ENCODE measurements at places on chromosomes 2 and 18.

DNA sequence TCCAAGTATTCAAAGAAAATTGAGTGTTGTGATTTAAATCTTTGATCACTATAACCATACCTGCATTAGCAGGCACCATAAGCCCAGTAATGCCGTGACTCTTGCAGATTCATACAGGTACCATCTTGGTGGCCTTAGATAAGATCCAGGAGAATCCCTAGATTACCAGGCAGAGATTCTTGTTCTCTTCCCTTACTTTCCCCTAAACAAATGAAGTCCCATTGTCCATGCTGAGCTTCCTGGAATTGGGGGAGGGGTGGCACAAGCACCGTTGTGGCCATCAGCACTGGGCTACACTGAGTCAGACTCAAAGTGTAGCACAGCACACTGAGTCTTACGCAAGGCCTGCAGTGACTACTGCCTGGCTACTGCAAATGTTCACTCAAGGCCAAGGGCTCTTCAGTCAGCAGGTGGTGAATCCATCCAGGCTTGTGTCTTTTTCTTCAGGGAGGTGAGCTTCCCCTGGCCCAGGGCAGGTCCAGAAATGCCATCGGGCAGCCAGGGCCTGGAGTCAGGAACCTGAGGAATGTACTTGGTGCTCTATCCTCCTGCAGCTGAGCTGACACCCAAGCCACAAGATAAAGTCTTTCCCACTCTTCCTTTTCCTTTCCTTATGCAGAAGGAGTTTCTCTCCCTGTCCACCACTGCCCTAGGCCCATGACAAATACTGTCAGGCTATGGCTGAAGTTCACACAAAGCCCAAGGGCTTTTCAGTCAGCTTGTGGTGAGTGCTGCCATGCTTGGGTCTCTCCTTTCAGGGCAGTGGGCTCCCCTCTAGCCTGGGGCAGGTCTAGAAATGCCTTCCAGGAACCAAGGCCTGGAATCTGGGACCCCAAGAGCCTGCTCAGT is 52.6 kb downstream of the CD28 start:
- DNase-seq: no peak

DNA sequence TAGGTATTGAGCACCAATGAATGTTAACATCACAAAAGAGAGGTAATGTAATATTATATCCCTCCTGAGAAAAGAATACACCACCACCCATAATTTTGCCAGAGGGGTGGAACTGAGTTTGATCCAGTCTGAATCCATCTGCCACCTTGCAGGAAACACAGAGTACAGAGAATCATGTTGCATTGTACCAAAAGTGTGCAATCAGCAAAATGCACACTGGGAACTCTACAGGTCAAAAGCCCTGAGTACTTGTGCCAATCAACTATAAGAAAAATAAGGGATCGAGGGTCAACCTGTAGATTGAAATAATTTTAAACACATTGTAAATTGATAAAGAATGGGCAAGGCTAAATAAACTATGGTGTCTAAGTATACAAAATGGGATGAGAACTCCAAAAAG is 141.5 kb downstream of the KCNH7 start:
- no peak for DNase-seq

DNA sequence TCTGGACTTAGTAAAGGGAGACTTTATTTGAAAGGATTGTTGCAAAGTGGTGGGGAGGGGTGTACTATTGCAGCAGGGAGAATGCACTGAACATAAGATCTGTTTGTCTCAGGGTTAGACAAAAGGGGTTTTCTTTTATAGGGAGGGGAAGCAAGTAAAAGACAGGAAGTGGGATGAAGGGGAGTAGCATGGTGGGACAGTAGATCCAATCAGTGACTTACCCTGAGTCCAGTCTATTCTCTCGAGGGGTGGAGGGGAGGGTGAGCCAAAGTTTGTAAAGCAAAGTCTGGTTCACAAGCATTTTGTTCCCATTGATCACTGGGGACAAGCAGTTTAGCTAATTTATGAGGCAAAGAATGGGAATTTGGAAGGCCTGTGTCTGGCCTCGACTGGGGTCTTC is 35.0 kb upstream of the CYP27C1 start:
- no peak for DNase-seq

DNA sequence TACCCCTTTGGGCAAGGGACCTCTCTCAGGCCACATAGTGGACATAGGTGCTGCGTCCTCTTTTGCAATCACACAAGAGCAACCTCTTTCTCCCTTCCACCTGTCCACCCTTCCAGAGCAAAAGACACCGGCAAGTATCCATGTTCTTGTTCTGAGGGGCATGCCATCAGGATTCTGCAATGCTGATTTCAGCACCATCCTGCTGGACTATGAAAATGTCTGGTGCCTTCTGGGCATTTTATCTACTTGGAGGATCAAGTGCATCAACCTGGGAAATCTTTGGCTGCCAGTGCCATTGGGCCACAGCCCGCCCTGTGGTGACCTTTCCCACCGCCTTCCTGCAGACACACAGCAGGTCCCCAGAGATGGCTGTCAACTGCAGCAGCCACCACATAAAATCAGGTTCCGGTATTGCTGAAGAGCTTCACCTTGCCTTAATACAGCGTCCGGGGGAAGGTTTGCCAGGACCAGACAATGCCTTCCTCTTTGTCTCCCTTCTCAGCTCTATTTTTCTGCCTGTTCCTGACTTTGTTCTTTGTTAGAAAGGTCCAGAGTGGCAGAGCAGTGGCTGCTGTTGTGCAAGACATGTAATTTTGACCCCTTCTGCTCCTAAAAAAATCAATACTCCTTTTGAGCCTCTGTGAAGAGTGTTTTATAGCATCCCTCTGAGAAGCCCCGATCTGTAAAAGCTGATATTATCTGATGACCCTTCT is 18.5 kb upstream of the BOD1L2 start:
- DNase-seq: no peak

- no peak for DNase-seq
These were observed 609 bp downstream of the SIGLEC15 start for GRCh38 chr18:45826084-45826483.

- DNase-seq: no peak
These were observed 139.7 kb downstream of the BCL11A start for GRCh38 chr2:60413814-60414168.

DNA sequence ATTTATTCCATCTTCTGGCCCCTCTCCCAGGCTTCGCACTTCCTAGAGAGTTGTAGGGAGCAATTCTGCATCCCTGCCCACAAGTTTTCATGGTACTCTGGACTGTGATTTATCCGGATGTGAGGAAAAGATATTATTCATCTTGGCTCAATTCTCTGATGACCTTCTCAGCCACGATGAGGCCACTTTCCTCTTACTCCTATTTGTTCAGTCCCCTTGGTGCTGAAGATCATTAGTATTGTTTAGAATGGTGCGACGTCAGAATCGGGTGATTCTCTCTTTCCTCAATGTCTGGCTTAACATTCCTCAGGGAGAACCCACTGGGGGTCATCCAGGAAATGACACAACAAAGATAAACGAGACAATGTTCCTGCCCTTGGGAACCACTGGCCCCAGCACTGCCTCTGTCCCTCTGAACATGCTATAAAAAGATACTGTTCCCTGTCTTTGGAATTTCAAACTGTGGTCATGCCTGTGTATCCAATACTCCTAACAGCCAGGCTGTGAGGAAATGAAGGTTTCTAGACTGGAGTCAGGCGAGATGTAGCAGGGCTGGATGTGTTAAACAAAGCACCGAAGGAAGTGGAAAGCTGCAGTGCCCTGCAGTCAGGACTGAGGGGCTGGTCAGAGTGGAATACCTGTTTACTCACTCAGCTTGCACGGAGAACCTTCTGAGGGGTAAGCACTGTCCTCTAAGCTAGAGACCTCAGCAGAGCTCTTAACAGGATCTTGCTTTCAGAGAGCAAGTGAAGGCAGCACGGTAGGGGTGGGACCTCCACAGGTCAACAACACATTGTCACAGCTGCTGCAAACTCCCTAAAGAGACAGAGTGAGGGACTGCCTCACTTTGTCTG is 12.9 kb upstream of the GLI2 start:
- no peak for DNase-seq

DNA sequence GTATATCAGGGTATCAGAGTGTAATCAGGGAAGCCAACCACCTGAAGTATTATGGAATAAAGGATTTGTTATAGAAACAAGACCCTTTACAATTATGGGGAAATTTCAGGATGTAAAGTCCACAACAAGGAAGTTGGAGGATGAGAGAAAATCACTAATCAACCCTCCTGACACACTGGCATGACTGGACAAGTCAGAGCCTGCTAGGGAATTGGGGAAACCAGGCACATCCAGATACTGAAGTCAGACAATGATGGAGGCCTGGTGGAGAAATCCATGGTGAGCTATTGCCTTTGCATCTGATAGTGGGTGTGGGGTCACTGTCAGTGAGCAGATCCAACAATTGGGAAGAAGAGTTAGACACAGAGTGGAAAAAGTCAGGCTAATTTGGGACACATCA is 158.8 kb upstream of the FBXO11 start:
- no peak for DNase-seq

- no peak for DNase-seq
These were observed 226.6 kb downstream of the ANKRD30B start for GRCh38 chr18:14974576-14974975.

GRCh38 chr2:38263293-38263692 is 113.8 kb downstream of the ATL2 start:
- DNase-seq: no peak

GRCh38 chr2:165008730-165009315 is 53.5 kb upstream of the SLC38A11 start:
- DNase-seq: no peak

DNA sequence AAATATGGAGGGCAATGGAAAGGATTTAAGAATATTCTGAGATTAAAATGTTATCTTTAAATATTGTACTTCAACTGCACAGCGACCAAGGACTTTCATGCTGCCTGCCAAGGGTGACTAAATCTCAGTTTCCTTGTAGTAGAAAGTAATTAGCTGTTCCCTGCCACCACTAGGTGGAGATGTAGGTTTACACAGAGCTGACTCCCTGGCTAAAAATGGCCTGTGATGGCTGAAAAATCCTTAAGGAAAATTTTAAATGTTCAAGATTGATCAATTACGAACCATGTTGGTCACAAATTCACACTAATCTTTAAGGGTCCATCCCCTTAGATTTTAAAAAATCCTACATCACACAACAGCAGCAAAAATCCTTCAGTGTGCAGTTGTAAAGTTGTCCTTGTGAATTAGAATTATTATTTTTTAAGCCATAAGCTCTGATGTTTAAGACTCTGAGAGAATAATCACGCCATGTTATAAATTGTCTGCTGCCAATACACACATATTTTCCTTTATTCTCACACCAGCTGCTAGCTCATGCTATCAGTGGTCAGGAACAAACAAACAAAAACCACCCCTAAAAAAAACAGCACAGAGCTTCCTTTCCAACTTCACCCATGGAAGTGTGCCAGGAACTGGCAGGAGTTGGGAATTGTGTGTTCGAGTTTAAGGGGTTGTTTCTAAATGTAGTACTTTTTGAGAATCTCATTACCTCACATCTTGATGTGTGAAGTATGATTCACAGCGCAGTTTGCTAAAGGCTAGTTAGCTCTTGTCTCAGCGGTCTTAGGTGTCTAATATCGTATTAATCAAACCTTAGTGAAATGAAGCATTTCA is 399.8 kb downstream of the TMEM182 start:
- no peak for DNase-seq

- no peak for DNase-seq
These were observed 524 bp downstream of the ANKRD30B start for GRCh38 chr18:14748496-14748895.

DNA sequence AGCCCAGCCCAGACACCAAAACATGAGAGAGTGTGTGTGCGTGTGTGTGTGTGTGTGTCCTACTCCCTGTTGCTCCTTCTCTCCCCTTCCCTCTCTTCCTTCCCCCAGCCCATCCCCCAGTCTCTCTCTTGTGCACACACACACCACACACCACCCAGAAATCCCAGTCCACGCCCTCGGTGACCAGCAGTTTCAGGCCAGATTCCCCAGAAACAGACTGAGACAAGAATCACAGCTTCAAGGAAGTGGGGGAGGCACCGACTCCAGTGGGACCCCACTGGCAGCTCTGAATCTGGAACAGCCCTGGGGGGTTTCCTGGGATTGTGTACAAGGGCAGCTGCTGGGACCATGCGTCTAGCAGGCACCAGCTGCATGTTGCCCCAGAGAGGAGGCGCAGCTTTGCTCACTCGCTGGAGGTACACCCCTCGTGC is 113.5 kb downstream of the NDUFA10 start:
- no peak for DNase-seq

DNA sequence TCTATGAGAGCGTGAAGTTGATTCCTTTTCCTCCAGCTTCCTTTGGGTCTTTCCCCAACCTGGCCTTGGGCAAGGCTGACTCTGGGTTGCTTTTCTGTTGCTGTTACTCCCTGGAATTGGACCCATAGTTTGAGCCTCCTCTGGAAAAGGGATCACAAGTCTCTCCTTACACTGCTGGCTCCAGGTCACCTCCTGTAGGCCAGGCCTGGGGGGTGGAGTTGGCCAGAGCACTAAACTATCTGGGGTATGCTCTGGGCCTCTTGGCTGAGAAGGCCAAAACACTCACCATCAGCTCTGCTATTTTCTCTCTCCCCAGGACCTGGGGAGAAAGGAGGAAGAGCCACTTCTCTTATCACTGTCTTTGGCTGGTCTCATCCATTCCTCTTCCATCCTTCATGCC is 56.5 kb upstream of the NCOA1 start:
- DNase-seq: no peak

Data from stimulated activated naive CD4-positive, alpha-beta T cell treated with Interleukin-2 at 50 U/mL for 16 hours (primary cell).